ENCODE measurements at places on chromosomes 16 and 17.

GRCh38 chr17:80798595-80799537 lies 192.8 kb upstream of the CHMP6 start:
- no peak for DNase-seq

DNA sequence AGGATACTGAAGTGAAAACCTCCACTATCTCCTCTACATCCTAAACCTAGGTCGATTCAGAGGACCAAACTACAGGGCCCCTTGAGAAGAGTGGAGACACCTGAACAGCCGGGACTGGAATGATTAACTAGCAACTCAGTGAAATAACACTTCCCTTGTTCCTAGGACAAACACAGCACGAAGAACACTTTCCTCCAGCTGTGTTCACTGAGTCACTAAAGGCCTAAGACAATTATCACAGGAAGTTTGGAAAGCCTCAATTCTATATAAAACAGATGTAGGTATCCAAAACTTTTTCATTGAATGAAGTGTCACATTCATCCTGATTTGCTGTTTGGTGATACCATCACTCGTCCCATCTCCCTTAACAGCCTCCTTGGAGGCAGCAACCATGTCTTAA lies 15.5 kb upstream of the CUEDC1 start:
- no peak for DNase-seq

- DNase-seq: no peak
Measured at GRCh38 chr16:1505912-1506311, 12.8 kb downstream of the TELO2 start.

DNA sequence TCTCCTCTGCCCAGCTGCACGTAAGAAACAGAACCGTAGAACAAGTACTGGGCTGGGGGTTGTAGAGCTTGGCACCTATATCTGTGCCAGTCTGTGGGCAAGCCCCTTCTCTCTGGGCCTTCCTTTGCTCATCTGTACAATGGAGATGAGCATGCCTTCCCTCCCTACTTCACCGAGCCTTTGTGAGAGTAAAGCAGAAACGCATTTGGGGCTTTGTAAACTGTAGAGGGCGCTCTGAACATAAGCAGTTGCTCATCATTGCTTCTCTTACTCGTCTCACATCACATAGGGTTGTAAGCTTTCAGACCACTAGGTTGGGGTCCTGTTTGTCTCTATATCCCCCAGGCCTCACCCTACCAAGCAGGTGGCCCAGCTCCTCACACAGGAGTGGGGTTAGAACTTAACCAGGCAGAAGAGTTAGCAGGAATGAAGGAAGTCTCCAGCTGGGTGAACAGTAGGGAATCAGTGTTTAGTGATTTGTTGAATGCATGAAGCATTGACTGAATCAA lies 15.1 kb downstream of the SAMD14 start:
- peak; percentile 81 for DNase-seq

GRCh38 chr17:61474235-61474927 lies 22.2 kb downstream of the TBX4 start:
- DNase-seq: no peak

DNA sequence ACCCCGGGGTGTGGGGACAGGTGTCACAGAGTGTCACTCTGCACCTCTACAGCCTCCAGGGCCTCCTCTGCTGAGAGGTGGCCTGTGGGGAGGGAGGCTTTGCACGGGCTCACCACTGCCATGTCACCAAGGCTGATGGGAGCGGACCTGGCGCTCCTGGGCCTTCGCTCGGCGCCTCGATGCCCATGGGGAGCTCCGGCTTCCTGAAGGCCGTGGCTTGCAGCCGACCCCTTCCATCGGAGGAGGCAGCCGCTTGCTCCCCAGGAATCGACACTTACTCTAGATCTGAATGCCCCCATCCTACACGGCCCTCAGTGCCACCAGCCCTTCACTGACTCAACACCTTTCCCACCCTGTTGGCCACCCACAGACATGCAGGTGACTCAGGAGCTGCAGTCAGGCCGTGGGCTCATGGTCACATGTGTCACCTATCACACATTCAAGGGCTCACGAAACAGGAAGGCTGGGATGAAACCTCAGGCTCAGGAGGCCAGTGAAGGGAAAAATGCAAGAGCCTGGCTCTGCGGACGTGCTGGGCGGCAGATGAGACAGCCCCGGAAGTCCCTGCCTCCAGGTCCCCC lies 11.9 kb downstream of the LGALS3BP start:
- no peak for DNase-seq

- peak; percentile 35 for DNase-seq
Measured at GRCh38 chr16:56193951-56194726, 2.9 kb downstream of the GNAO1 start.

DNA sequence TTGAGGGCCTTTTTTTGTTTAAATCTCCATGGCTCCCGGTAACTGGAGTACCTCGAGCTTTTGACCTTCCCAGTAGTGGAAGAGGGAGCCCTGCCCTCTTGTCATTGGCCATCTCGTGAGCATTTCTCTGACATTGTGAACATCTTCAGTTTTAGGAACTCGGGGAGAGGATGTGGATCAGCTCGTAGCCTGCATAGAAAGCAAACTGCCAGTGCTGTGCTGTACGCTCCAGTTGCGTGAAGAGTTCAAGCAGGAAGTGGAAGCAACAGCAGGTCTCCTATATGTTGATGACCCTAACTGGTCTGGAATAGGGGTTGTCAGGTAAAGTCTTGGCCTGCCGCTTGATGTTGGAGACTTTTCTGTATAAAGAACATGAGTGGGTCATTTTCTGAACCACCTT lies 24.3 kb downstream of the NTAN1 start:
- DNase-seq: no peak

DNA sequence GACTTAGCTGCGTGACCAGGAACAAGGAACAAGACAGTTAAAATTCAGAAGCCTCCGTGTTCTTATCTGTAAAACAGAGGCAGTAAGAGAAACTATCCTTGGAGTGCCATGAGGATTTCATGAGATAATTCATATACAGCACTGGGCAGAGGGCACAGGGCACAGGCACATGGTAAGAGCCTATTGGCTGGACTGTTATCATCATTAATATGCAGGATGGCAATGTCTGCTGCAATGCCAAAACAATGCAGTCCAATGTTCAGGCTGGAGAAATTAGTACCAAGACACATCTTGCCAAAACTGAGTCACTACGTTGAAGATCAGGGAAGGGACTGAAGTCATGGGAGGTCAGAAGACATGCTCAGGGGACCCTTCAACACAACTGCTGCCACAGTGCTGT lies 13.6 kb downstream of the CDRT4 start:
- no peak for DNase-seq

GRCh38 chr16:36336-36984 lies 16.9 kb downstream of the POLR3K start:
- DNase-seq: no peak

DNA sequence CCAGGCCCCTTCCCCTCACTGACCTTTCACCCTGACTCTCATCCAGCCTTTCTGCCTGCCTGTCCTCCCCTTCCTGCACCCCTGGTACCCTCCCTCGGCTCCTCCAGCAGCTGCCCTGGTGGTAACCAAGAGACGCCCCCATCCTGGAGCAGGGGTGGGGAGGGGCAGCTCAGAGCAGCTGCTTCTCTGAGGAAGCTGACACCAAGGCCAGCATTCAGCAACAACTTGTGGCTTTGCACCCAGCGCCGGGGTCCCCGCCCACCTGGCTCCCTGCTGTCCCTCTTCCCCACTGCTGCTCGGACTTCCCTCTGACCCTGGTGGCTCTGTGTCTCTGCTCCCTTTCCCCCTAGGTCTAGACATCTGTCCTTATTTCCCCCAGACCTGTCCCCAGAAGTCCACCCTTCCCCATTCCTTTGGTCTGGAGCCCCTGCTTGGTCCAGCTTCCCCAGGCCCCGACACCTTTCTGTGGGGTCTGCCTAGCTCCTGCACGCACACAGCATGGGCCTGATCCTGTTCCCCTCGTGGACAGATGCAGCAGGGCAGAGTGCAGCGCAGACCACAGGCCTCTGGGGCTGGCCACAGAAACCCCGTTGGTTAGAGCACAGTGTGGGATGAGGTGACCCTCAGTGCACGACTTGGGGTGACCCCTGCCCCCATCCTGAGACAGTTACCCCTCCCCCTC lies 1.2 kb upstream of the ATP2A1 start:
- no peak for DNase-seq

DNA sequence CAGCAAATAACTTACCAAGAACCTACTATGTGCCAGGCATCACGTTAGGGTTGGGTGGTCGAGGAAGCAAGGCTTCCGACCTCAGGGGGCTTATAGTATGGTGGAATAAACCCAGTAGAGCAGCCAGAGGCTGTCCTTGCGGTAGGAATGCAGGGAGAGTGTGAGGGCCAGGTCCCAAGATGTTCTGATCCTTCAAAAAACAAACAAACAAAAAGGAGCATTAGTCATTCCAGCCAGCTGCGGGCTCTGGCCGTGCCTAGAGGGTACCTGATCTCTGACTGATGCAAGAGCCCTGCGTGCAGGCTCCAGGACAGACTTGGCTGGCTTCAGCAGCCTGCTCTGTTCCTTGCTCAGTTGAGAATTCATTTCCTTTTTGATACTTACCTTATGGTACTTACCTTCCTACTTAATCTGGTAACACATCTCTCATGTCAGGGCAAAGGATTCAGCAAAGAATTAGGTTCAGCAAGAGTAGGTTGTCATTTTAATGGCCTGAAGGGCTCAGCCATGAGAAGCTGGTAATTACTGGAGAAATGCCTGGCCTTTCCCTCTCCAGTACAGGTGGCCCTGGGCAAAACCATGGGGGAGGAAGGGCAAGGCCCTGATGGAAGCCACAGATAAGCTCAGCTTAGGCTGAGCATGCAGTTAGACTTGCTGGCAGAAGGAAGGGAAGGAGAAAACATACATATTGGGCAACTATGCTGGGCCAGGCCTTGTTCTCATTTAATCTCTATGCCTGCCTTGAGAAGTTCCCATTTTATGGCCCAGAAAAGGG lies 18.4 kb downstream of the CYB5D2 start:
- DNase-seq: peak; percentile 40

DNA sequence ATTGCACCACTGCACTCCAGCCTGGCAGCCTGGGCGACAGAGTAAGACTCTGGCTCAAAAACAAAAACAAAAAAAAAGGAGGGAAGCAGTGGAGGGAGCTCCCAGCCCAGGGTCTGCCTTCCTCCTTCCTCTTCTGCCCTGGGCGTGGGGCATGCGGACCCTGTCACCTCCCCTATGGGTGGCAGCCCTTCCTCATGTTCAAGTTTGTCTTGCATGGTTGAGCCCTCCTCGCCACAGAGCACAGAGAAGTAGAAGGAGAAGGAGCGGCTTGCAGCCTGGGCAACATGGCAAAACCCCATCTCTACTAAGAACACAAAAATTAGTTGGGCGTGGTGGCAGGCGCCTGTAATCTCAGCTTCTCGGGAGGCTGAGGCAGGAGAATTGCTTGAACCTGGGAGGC lies 21.4 kb upstream of the TIMP2 start:
- DNase-seq: no peak

- no peak for DNase-seq
Measured at GRCh38 chr17:74526681-74527080, 4.6 kb downstream of the CD300LB start.

DNA sequence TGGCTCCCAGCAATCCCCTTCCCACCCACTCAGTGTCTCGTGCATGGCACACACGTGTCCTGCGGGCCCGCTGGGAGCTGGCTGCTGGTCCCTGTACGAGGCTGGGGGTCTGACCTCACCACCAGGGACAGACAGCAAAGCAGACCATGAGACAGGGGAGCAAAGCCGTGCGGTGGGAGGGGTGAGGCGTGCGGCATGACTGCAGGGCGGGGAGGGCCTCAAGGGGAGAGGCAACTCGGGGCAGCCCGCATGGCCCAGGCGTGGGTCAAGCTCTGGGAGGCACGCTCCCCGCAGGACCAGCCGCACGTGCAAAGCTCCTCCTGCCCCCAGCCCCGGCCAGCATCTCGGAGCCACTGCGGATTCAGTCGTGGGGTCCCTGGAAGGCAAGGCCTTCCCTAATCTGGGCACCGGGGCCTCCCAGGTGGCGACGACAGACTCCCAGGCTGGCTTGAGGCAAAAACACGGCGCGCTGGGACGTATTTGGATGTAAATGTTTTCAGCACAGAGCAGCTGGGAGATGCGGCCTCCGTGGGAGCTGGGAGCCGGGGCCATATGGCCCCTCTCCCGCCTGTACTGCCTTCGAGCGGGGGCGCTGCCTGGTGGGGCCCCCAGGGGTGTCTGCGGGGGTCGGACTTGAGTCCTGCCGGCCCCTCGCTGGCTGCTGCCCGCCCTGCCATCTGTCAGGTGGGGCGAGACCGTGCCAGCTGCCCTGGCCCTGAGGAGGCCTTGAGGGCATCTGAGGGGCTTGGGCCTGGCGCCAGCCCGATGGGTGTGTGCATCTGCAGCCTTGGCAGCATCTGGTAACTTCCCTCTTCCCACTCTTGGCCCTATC lies 12.2 kb upstream of the CBFA2T3 start:
- DNase-seq: no peak

GRCh38 chr17:30605027-30605426 lies 127.8 kb downstream of the GOSR1 start:
- DNase-seq: no peak

GRCh38 chr17:50585891-50586290 lies 25.4 kb downstream of the CACNA1G start:
- DNase-seq: no peak

DNA sequence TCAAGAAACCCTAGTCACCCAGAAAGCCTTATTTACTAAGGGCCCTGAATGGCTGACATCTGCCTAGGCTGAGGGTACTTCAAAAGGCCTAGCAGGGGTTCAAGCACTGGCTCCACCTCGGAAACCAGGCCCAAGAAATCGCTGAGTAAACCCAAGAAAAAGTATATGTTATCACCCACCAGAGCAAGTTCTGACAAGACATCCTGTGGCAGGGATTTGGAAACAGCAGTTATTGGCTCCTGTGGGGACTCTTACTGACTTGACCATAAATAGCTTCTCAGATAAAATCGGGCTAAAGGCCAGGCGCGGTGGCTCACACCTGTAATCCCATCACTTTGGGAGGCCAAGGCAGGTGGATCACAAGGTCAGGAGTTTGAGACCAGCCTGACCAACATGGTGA lies 12.2 kb downstream of the ATP6V0D1 start:
- no peak for DNase-seq

GRCh38 chr17:71203953-71204352 lies 916.9 kb upstream of the SOX9 start:
- DNase-seq: no peak

GRCh38 chr17:57602896-57603295 lies 142.2 kb downstream of the CCDC182 start:
- no peak for DNase-seq

DNA sequence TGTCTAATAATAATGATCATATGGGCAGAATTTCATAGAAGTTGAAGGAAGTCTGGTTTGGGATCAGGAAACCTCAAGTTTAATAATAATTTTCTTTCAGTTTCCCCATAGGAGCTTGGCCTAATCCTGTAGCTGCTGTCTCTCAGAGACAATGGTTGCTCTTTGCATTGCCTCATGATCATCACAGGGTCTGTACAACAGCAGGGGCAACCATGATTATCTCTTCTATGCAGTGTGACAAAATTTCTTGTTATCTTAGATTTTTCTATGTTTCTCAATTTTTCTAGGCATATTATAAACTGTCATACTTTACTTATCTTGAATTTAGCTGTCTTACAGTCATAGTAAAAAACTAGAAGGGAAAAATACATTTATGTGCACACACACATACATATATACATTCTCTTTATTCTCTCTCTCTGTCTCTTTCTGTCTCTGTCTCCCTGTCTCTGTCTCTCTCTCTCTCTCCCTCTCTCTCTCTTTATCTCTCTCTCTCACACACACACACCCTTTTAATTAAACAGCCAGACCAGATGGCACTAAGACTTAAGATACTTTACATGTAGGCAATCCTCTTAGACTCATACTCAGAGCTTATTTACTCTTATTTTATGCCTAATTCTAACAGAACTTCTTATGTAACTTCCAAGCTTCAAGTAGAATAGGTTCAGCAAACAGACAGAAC lies 30.5 kb downstream of the SMIM36 start:
- no peak for DNase-seq
